Caco-2 (cell line): ENCODE measurements at places on chromosomes 4 and X. TPM values are rescaled to one million over a fixed set of nuclear protein-coding genes. Genes with fewer than 3 reads are reported as not detected.

The TMSB15B gene
- total RNA-seq, result 17.7 and 20.4 TPM in 2 replicates

The CWH43 gene
- total RNA-seq, result not detected in 2 replicates

The NALF2 gene
- 3.0 and 3.1 TPM in 2 replicates for total RNA-seq

The ARHGAP10 gene
- 33.2 and 36.6 TPM in 2 replicates for total RNA-seq

The CDS1 gene
- 17.7 and 18.1 TPM in 2 replicates for total RNA-seq

The RPL39 gene
- 1,700 and 1,787 TPM in 2 replicates for total RNA-seq

The F8A1 gene
- 20.0 and 27.2 TPM in 2 replicates for total RNA-seq

The FSTL5 gene
- total RNA-seq, result 1.6 and 1.9 TPM in 2 replicates

The SLC6A14 gene
- total RNA-seq, result 0.12 TPM in 1 of 2 replicates, not detected in the other

The TMEM156 gene
- total RNA-seq, result not detected in 2 replicates

The DCAF12L2 gene
- not detected in 2 replicates for total RNA-seq

The P2RY8 gene
- not detected in 2 replicates for total RNA-seq

The RELL1 gene
- total RNA-seq, result 45.3 and 48.5 TPM in 2 replicates

The DUSP9 gene
- 9.0 and 12.0 TPM in 2 replicates for total RNA-seq

The TKTL2 gene
- total RNA-seq, result not detected in 2 replicates

The TLR10 gene
- not detected in 2 replicates for total RNA-seq

The GAGE12J gene
- not detected in 2 replicates for total RNA-seq

The MGARP gene
- total RNA-seq, result 0.23 and 0.26 TPM in 2 replicates

The SLITRK2 gene
- not detected in 2 replicates for total RNA-seq

The GAGE13 gene
- not detected in 2 replicates for total RNA-seq

The DSPP gene
- total RNA-seq, result not detected in 2 replicates

The RHOH gene
- total RNA-seq, result not detected in 2 replicates

The DMRTC1 gene
- total RNA-seq, result not detected in 2 replicates

The PLXNB3 gene
- 0.16 TPM in 1 of 2 replicates, not detected in the other for total RNA-seq

The PGRMC1 gene
- total RNA-seq, result 103 and 107 TPM in 2 replicates

The GAB3 gene
- total RNA-seq, result not detected in 2 replicates

The ATP8A1 gene
- total RNA-seq, result 9.3 and 11.6 TPM in 2 replicates

The DYNLT3 gene
- 26.9 and 27.5 TPM in 2 replicates for total RNA-seq

The ZFP42 gene
- 0.34 and 1.2 TPM in 2 replicates for total RNA-seq

The NOA1 gene
- total RNA-seq, result 24.8 and 26.3 TPM in 2 replicates

The SPACA5B gene
- total RNA-seq, result not detected in 2 replicates

The ZXDA gene
- total RNA-seq, result 1.8 and 2.4 TPM in 2 replicates

The N4BP2 gene
- total RNA-seq, result 27.5 and 28.7 TPM in 2 replicates

The SPANXC gene
- total RNA-seq, result not detected in 2 replicates

The DOK7 gene
- 0.29 TPM in 1 of 2 replicates, not detected in the other for total RNA-seq
